ENCODE measurements at places on chromosomes 5 and 9.

- no peak for DNase-seq
Observed at GRCh38 chr5:166909926-166910325, 1381.5 kb upstream of the WWC1 start.

DNA sequence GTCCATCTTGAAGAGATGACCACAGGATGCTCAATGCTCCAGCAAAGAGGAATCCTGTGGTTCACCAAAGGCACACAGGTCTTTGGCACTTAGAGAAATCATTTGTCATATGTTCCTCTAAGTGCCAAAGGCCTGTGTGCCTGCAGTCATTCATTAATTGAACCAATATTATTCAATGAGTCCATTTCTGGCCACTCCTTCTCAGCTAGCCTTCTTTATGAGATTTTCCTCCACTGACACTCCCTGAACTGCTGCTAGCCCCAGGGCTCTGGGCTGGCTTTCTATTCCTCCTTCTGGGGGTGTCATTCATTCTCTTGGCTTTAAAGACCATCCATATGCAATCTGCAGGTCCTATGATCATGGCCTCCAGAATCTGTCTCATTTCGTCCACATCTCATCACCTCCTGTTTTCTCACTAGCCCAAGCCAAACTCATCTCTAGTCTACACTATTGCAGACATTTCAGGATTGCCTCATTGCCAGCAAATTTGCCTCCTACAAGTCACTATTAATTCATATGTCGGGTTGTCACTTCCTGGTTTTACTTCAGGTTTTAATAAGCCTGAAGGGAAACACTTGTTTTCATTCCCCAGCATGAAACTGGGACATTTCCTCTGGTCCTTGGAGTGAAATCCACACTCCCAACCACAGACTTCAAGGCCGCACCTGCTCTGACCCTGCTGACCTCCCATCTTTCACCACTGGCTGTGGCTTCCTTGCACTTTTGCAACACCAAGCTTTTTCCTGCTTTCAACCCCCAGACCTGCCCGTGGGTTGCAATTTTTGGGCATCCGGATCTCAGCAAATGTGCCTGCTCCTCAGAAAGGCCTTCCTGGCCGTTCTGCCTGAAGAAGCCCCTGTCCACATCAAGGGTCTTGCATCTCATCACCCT lies 35.1 kb downstream of the KCNIP1 start:
- DNase-seq = no peak

DNA sequence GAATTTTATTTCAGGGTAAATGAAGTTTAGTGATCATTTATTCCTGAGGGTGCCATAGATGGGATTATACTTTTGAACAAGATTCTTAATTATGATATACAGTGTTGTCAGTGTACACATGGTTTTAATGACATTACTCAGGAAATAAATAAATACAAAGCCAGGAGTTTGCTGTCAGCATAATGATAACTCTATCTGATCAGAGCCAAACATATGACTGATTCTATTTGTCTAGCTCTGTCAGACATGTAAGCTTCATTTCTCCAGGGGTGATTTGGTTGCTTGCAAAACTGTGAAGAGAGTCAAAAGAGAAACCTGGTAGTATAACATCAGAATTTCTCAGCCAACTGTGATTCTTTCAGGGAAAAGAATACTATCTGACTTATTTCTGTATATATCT lies 1425.8 kb upstream of the C9orf72 start:
- DNase-seq = no peak

- DNase-seq = no peak
Observed at GRCh38 chr9:102506406-102506805, 488.7 kb upstream of the CYLC2 start.

- no peak for DNase-seq
Observed at GRCh38 chr5:165272436-165272835, 1767.0 kb downstream of the MAT2B start.

GRCh38 chr5:28810751-28811136 lies 1772.4 kb upstream of the CDH9 start:
- DNase-seq = no peak

DNA sequence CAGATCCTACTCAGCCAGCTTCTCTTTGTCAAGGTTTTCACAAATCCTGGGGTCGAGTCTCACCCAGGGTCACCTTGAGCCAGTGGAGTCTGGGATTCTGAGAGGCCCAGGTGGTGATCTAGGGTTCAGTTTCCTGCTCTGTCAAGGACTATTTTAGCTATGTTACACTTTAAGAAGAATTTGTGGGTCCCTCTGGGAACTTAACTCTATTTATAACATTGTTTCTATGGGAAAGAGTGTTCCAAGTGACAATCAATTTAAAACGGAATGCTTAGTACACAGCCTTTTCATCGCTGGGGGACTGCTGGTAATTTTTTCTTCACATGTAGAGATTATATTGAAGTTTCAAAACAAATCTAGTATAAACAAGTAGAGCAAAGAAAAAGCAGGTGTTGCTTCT lies 26.9 kb upstream of the TMEM252 start:
- DNase-seq = no peak

- peak; percentile 79 for DNase-seq
Observed at GRCh38 chr9:130689937-130690700, 3.5 kb upstream of the EXOSC2 start.

DNA sequence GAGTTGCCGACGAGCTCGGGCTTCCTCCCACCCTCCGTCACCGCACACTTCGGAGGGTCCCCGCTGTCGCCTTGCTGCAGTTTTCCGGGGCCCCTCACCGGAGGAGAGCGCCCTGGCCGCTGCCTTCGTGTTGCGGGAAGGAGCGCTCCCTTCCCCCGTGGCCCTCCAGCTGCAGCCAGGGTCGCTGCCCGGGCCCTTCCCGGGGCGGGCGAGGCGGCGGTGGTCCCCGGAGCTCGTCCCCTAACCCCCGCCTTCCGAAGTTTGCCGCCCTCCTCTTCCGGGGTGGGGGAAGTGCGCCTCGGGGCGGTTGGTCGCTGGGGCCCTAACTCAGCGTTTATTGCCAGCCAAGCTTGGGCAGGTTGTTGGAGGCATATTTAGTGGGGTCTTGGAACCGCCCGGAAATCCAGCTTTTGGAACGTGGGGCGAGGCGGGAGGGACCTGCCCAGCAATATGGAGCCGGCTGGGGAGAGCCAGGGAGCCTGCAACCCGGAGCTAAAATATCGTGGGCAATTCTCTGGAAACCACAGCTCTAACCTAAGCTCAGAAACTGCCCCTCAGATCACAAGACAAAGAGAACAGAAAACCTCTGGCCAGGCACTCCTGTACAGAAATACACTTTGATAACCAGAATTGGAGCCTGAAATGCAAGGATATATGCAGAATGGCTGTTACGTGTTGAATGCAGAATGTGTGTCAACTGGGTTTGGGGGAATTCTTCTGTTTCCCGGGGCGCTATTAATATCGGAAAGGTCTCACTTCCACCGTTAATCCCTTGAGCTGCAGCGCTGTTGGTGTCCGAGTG lies 890 bp downstream of the PIK3R1 start:
- DNase-seq = peak; percentile 16

GRCh38 chr9:136312436-136312835 lies 8.5 kb upstream of the CCDC187 start:
- no peak for DNase-seq

DNA sequence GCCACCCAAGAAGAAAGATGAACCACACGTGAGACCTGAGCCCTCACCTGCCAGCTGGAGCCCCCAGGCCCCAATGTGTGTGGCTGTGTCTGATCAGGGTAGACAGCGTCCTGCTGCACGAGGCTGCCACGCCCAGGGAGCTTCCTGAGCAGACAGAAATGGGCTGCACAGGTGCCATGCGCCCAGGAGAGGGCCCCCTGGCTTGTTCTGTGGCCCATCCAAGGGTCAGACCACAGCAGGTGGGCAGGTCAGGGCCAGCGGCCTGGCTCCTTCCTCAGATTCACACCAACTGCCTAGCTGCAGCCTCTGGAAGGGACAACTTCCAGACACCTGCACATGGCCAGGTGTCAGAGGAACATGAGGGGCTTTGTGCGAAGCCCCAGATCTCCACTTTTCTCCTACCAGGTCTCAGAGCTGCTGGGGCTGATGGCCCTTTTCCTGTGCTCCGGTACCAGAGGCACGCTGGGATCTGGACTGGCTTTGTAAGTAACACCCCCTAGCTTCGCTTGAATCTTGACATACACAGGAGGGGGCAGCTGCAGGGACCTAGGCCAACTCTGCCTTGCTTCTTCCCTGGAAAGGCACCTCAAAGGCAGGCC lies 10.8 kb downstream of the SARDH start:
- no peak for DNase-seq

- no peak for DNase-seq
Observed at GRCh38 chr5:137563646-137564397, 64.7 kb upstream of the SPOCK1 start.

DNA sequence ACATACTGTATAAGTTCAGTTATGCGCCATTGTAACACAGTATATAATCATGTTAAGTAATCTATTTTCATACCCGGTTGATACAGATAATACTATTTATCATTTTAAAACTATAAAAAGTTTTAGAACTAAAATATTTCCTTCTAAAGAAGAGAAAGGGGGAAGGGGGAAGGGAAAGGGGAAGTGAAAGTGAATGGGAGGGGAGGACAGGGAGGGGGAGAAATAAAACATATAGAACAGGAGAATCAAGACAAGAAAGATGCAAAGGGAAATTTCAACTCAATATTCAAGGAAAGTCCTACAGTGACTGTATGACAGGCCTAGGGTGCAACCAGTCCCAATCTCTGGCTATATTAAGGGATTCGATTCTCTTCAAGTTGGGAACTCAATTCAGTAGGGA lies 1278.8 kb downstream of the MAT2B start:
- no peak for DNase-seq

DNA sequence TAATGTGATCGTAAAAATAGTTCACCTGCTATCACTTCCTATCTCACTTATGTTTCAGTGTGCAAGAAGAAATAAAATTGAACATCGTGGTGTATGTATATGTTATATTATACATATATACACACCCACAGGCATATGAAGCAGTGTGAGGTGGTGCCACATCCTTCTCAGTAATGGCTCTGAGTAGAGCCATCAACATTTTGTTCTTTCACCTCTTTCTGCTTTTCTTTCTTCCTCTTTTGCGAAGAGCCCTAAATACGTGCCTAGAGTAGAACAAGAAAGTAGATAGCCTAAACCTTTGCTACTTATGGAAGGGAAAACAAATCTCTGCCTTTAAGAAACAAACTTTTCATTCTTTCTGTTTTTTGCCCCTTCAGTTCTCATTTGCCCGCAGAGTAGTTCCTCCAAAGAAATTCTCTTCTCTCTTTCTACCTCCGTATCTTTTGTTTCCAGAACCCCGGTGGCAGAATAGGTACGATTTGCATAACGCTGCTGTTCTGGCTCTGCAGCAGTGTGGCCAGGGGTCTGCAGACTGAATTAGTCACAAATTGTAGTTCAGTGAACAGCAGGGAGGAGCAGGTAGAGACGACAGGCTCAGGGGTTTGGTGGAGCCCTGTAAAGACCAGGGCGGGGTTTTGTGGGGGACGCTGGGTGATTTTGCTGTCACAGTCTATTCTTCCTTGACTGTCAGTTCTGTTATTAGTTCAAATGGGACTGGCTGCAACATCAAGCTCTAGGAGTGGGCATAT lies 40.5 kb upstream of the PJA2 start:
- DNase-seq = no peak

DNA sequence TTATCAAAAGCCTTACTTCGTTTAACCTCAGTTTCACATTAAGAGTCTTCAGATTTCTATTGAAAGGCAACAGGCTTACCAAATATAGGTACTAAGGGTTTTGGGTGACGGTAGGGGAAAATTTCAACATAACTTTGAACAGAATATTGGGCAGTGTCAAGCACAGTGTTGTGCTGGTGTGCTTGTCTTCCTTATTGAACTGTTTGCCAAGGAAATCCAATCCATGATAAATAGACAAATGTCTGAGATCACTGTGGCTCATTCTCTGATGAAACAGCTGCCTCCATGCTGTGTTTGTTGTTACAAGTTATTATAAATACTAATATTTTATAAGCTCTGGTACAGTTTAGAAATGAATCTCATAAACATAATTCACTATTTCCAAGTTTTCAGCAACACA lies 730.1 kb downstream of the NR2F1-AS1 start:
- no peak for DNase-seq

- DNase-seq = no peak
Observed at GRCh38 chr5:123452401-123452800, 29.2 kb upstream of the CEP120 start.

GRCh38 chr5:173720953-173721600 lies 104.6 kb upstream of the BOD1 start:
- no peak for DNase-seq

- DNase-seq = no peak
Observed at GRCh38 chr9:26271495-26272122, 593.4 kb upstream of the TUSC1 start.

DNA sequence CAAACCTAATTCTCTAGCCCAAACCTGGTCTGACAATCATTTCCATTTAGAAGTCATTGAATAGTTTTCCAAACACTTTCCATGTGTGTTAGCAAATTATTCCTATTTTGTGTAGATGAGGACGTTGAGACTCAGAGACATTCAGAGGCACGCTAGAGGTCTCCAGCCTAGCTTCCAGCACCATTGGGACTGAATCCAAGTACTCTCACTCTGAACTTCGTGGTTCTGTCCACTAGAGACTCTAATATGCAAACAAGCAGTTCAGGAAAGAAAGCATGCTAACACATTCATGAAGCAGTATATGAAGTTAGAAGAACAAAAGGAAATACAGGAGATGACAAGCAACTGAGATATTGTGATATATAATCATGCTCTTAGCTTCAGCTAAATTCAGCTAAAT lies 354.8 kb downstream of the NTRK2 start:
- no peak for DNase-seq

DNA sequence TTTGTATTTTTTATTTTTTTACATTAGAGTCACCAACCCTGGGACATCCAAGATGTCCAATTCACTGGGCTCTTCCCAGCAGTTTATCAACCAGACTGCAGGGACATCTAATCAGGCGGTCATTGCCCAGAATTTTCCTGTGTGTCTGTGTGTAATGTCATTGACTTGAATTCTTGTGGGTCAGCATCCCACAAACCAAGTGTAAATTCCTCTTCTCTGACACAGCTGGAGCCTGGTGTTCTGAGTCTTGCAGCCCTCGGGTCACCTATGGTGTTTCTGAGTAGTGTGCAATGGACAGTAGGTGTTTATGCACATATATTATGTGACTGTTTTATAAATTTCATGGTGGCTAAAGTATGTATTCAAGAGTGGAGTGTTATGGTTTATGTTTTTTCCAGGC lies 815.7 kb downstream of the SEMA5A start:
- DNase-seq = no peak

DNA sequence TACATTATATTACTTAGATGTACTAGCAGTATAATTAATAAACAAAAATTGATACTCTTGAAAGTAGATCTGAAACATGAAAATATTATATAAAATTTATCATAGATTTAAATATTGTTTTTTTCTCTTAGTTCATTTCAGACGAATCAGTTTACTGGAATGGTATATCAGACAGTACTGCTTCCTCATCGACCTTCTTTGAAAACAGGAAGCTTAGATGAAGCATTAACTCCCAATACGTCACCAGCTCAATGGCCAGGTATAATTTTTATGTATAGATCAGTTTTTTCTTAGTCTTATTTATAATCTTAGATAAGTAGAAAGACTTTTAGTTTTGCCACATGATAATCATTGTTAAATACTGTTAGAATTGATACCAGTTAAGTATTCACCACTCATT lies 106.3 kb downstream of the DMXL1 start:
- no peak for DNase-seq

GRCh38 chr5:154734370-154735248 lies 20.6 kb upstream of the LARP1 start:
- DNase-seq = no peak

GRCh38 chr9:75147638-75148037 lies 59.3 kb downstream of the OSTF1 start:
- DNase-seq = no peak

Data from NCI-H510A (cell line).